ENCODE measurements at places on chromosomes 6 and 20. TPM values are rescaled to one million over a fixed set of nuclear protein-coding genes. Genes with fewer than 3 reads are reported as not detected.

DNA sequence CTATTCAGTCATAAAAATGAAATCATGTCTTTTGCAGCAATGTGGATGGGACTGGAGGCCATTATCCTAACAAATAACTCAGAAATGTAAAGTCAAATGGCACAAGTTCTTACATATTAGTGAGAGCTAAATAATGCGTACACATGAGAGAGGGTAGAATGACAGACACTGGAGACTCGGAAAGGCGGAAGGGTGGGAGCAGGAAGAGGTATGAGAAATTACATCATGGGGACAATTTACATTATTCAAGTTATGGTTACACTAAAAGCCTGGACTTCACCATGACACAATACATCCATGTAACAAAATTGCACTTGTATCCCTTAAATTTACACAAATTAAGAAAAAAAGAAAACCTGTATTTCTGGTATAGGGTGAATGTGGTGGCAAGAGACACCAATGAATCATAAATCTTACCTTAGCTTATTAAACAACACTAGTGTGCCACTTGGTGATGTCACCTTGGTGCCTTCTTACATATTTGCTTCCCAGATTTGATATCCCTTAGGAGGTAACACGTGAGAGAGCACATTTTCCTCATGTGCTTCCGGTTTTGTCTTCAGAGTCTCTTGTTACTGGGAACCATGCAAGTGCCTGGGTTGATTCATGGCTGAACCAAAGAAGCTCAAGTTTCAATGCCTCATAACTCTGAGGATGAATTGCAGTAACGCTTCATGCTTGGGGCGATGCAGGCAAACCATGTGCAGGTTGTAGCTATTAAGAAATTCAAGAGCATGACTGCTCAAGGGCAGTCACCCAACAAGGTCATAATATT, 84.6 kb downstream of the DCDC2 start:
- no peak for DNase-seq
- no peak overlapping the region for H3K4me3 ChIP-seq
- H3K4me1 ChIP-seq = peaks cover 4% of the 10 kb centered on the region
- H3K27ac ChIP-seq = no peak overlapping the region
- no peaks in the 10 kb centered on the region for H3K27me3 ChIP-seq
- no peaks in the 10 kb centered on the region for H3K36me3 ChIP-seq

GRCh38 chr6:12603673-12604049, 112.9 kb upstream of the PHACTR1 start:
- H3K36me3 ChIP-seq = no peaks in the 10 kb centered on the region
- H3K4me3 ChIP-seq = no peak overlapping the region
- H3K4me1 ChIP-seq = no peaks in the 10 kb centered on the region
- H3K27ac ChIP-seq = no peak overlapping the region

- no peaks in the 10 kb centered on the region for H3K27me3 ChIP-seq
- H3K4me3 ChIP-seq = no peak overlapping the region
- no peaks in the 10 kb centered on the region for H3K4me1 ChIP-seq
- peaks cover 38% of the 10 kb centered on the region for H3K36me3 ChIP-seq
- no peak for DNase-seq
These were observed 66.4 kb downstream of the AFDN start for GRCh38 chr6:167892835-167893815.

DNA sequence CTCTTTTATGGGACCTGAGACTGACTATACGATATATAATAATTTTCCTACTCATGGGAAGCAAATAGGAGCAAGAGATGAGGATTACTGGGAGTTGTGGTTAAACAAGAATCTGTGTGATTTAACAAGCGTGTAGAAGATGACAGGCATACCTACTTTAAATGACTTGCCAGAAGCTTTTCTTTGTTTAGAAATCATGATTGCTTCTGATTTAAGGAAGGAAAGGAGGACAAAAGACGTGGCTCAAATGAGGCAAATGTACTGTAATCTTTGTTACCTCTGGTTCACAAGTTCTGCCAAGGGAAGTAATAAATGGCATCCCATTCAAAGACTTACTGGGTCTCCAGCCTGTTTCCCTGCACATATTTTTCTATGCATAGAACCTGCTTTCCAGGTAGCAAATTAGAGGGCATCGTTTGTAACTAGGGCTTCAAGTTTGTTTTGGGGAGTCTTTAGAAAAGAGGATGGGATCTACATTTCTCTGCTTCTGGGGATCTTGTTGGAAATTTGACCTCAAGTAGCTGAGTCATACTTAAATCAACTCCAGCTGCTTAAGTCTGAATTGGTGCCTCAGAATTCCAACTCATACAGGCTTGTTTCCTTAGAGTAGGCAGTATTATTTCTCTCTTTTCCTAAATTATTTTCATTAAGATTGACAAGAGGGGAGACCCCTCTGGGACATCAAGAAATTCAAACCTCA, 2.9 kb upstream of the TRMT11 start:
- no peak for DNase-seq
- no peaks in the 10 kb centered on the region for H3K27me3 ChIP-seq
- peaks cover 7% of the 10 kb centered on the region for H3K36me3 ChIP-seq
- H3K4me3 ChIP-seq = no peak overlapping the region

DNA sequence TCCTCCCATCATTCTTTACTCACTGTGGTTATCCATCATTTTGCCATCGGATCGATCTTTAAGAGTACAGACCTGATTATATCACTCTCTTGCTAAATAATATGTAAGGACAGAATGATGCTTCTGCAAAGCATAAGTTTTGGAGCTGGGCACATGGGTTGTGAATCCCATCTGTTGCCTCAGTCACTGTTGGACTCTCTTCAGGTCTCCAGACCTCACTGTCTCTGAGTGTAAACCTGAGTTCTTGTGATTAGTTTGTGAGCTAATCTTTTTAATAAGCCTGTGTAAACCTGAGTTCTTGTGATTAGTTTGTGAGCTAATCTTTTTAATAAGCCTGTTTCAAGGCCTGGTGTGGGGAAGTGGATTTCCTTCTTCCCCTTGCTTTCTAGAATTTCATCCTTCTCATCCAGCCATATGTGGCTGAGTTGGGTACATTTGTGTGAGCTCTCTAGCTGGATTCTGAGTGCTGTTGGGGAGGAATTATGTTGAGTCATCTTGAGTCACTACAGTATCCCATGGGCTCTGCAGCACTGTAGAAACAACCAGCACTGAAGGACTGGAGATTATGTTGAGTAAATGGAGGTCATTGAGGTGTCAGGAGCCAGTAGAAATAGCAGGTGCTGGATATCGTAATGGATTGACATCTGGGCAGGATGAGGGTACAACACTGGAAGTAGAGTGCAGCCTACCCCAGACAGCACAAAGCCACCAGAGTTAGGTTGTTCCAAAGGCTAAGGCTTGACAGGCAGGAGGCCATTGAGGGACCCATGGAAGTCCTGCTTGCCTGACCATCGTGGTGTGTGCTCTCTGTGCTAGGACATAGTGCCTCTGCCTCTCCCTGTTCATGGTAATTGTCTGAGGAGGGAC, 52.4 kb downstream of the SCAND1 start:
- no peaks in the 10 kb centered on the region for H3K27me3 ChIP-seq
- H3K4me1 ChIP-seq = no peaks in the 10 kb centered on the region
- DNase-seq = no peak
- H3K4me3 ChIP-seq = no peak overlapping the region
- no peak overlapping the region for H3K27ac ChIP-seq

DNA sequence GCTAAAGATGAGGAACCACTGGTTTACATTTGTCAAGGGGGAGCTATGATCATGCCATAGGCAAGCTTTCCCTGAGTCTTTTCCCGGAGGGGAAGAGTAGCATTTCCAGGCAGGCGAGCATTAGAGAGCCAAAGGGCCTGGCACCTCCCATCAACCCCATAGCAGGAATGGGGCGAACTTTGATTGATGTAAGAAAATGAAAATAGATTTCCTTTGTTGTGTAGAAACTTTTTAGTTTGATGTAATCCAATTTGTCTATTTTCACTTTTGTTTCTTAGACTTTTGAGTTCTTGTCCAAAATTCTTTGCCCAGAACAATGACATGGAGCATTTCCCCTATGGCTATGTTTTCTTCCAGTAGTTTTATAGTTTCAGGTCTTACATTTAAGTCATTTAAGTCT, 85.2 kb downstream of the CDH26 start:
- H3K27ac ChIP-seq = no peak overlapping the region
- no peaks in the 10 kb centered on the region for H3K4me1 ChIP-seq

GRCh38 chr20:41135187-41135887, 2.0 kb upstream of the PLCG1 start:
- H3K27me3 ChIP-seq = no peaks in the 10 kb centered on the region
- no peak overlapping the region for H3K4me3 ChIP-seq
- no peak overlapping the region for H3K27ac ChIP-seq
- no peak for DNase-seq

DNA sequence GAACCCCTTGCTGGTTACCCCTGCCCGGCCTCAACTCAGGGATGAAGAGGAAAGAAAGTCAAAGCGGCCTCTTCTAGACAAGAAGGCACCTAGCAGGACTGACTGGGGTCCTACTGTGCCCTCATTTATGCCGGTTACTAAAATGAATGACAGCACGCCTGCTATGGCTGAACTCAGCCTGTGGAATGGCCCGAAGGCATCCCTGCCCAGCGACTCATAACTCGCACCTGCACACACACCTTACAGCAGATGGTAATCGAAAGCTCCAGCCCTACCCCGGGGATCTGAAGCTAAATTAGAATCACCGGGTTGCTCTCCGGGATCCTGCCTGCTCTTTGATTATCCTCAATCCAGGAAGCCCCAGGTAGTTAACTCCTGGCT, 747 bp upstream of the TXNDC5 start:
- no peaks in the 10 kb centered on the region for H3K27me3 ChIP-seq
- H3K4me3 ChIP-seq = peak overlapping the region; percentile 98
- H3K27ac ChIP-seq = peak overlapping the region; percentile 85

Gene LPA
- total RNA-seq = not detected

Gene HTR1B
- total RNA-seq = not detected
